ENCODE measurements at places on chromosomes 2 and 18.

DNA sequence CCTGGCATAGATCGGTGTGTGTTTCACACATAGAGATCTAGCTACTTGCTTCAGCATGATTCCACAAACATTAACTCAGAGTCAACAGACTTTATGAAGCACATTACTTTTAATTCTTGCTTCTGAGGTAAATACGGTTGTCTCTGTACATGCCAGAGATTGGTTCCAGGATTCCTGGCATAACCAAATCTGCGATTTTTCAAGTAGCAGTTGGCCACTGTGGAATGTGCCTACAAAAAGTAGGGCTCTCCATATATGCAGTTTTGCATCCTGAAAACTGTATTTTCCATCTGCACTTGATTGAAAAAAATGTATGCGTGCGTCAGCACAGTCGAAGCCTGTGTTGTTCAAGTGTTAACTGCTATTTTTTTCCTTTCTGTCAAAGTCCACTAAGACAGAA lies 85.0 kb downstream of the ZAP70 start:
- no peak for DNase-seq

DNA sequence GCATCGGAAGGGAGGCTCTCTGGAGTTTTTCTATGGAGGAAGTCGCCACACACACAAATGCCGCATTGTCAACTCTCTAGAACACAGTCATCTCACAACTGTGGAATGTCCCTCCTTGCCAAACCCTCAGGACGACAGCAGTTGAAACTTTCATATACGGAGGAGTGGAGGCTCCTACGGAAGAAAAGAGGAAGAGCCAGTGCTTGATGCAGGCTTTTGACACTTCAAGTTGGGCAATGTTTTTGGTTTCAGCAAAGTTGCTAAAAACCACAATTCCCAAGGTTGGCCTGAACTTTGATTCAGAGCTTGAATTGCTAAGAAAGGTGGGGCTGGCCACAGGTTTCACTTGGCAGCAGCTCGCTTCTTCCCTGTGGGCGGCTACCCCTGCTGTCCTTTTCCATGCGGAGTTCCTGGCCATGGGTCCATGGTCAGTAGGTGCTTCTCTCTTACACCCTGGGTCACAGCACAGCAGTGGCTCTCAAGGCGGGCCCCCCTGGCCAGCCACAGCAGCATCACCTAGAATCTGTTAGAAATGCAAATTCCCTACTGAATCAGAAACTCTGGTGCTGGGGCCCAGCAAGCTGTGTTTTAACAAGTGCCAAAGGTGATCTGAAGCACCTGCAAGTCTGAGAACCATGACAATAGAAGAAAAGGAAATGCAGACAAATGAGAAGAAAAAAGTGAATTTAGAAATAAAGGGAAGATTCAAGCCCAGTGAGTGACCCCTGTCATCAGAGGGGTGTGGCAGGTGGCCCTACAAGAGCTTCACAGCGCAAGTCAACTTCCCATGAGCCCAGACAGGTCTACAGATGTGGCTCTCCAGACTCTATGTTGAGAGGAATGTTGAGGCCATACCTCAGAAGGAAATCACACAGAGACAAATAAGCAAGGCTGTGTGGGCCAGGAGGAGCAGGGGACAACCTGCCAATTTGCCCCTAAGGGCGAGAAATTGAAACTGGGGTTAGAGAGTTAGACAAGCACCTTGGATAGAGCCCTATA lies 856.4 kb downstream of the RNF144A start:
- peak; percentile 44 for DNase-seq

GRCh38 chr2:200852605-200853004 lies 11.9 kb downstream of the CLK1 start:
- no peak for DNase-seq

- no peak for DNase-seq
These were observed 1.5 kb downstream of the KANSL3 start for GRCh38 chr2:96636551-96637171.

DNA sequence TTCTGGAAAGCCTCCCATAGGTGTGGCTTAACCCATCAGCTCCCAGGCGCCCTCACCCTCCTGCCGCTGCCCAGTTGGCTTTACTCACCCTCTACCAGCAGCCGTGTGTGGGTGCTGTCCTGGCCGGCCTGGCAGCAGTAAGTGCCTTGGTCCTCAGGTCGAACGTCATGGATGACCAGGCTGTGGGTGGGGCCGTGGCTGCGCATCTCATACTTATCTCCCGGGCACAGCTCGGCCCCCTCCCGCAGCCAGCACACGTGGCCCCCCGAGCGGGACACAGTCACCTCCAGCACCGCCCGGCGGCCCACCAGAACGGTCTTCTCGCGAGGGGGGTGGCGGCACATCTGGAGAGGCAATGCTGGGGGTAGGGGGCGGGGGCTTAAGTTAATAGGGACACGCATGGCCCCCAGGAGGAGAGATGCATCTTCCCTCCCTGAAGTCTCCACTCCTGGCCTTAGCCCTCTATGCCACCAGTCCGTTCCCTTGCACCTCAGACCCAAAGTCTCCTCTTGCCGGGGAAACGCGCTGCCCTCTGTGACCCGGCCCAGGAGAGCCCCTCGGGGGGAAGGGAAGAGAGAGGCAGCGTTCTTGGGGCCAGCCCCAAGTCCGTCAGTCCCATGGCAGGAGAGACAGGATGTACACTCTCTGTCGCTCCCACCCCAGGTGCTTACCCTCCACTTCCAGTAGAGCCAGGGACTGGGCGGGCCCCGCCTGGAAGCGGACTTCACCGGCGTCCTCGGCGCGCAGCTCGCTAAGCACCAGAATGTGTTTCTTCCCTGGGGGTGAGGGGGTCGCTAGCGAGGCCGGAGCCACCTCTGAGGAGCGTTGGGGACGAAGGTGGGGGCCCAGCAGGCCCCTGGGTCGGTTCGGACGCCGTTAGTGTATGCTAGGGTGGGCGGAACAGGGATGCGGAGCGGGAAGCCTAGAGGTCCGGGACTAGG lies 7.9 kb downstream of the TMEM198 start:
- DNase-seq = no peak

- no peak for DNase-seq
These were observed 452.6 kb upstream of the ACVR2A start for GRCh38 chr2:147392180-147392579.

- DNase-seq = no peak
These were observed 100.8 kb upstream of the TFPI start for GRCh38 chr2:187655001-187655400.

- no peak for DNase-seq
These were observed 243.2 kb downstream of the BABAM2 start for GRCh38 chr2:28133778-28134177.

- DNase-seq = no peak
These were observed 91.8 kb upstream of the ACVR1C start for GRCh38 chr2:157720504-157720903.

GRCh38 chr2:96649342-96649741 lies 6.8 kb downstream of the FER1L5 start:
- no peak for DNase-seq

DNA sequence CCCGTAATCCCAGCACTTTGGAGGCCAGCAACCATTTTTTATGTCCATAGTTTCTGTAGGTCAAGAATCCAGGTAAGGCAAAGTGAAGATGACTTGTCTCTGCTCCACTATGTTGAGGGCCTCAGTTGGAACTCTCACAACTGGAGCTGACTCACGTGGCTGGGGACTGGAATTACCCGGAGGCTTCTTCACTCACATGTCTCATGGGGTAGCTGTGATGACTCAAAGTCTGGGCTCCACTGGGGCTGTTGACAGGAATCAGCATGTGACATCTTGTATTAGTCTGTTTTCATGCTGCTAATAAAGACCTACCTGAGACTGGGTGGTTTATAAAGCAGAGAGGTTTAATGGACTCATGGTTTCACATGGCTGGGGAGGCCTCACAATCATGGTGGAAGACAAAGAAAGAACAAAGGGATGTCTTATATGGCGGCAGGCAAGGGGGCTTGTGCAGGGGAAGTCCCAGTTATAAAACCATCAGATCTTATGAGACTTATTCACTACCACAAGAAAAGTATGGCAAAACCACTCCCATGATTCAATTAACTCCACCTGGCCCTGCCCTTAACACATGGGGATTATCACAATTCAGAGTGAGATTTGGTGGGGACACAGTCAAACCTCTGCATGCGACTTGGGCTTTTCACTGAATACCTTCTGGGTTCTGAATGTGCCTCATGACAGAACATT lies 7.8 kb upstream of the PPP1R1C start:
- no peak for DNase-seq

GRCh38 chr2:233362742-233363141 lies 8.4 kb downstream of the DGKD start:
- no peak for DNase-seq

- no peak for DNase-seq
These were observed 18.5 kb upstream of the RBBP8 start for GRCh38 chr18:22914633-22915032.

DNA sequence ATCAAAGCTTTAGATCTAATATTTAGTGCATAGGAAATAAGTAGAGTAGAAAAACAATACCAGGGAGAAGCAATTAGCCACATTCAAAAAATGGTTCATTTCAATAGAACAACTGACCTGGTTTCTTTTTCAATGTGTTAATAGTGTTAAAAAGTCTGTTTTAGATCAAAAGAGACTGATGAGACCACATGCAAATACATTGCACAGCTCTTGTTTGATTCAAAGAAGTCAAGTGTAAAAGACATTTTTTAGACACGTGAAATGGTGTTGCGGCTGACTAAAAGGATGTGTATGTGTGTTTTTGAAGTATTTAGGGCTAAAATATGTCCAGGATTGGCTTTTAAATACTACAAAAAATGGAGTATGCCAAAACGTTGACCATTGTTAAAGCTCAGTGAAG lies 1.2 kb upstream of the AOX1 start:
- DNase-seq = no peak

- DNase-seq = no peak
These were observed 364.0 kb downstream of the LRATD1 start for GRCh38 chr2:14996351-14997014.

DNA sequence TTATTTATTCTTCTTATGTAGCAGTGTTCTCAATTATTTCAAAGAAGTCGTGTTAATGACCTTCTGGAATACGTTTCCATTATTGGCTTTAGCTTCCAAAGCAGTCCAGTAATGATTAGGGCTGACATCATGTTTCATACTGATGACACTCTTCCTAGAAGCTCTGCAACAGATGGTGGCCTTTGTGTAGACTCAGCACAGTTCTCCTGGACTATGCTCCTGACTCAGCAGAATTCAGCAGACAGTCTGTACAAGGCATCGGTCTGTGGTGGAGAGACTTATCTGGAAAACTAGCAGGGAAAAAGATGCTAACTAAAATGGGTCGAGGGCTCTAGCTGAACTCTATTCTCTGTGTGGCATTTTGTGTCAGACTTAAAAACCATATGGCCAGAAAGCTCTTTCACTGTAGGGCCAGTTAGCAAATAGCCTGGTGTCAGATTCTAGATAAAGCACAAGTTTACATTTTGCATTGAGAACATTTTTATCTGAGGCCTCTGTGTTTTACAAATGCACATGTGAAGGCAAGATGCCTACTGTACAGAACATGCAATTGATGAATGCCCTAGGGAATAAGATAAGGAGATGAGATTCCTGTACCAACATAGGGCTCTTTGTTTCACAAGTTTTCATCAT lies 35.1 kb downstream of the GULP1 start:
- DNase-seq = no peak

- no peak for DNase-seq
These were observed 74.6 kb upstream of the UBXN4 start for GRCh38 chr2:135667045-135667444.

DNA sequence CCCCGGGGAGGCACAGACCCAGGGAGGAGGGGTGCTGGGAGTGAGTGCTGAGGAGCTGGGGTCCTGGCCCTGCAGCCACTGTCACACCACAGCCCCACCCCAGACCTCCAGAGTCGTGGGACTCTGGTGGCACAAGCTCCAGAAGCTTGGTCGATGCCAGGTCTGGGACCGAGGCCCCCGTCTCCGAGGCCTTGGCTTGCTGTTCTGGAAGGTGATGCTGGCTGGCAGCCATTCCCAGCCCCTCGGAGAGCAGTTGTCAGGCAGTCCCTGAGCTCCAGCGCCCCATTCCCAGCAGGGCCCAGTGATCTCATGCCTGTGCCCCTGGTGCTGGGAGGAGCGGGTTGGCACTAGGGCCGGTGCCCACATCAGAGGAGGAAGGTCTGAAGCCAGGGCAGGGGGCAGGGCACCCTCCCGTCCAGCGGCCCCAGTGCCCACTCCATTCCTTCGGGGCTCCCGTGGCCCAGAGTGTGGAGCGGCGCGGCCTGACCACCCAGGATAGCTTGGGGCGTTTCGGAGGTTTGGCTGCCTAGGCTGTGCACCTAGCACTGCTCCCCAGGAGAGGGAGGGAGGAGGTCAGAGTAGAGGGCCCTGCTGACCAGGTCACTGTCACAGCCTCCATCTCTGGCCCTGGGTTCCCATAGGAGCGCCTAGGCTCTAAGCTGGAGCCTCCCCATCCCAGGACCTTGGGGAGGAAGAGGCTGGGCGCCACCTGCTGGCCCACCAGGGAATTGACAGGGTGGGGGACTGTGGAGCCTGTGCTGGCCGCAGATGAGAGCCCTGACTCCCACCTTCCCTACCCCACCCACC lies 16.8 kb upstream of the ALPI start:
- DNase-seq = peak; percentile 48

- peak; percentile 42 for DNase-seq
These were observed 10.0 kb upstream of the D2HGDH start for GRCh38 chr2:241724259-241724974.

GRCh38 chr2:134669731-134670669 lies 48.8 kb downstream of the TMEM163 start:
- DNase-seq = peak; percentile 84

DNA sequence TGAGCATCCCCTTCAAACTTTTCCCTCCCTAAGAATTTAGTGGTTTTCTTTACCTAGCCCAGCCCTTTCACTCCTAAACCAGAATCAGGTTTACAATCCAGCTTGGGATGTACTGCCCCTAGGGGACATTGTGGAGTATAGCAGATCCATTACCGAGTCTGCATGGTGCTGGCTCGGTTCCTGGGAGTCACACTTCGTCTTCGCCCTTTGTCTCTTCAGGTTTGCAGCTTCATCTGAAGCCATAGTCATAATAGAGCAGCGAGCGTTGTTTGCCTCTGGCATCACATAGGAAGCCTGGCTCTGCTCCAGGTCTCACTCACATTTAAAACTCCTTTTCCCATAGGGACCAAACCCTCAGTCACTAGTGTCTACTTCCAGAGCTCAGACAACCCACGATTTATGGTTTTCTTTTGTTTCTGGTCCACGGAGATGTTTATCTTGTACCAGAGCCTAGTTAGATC lies 16.8 kb upstream of the LYPD6 start:
- DNase-seq = peak; percentile 10

GRCh38 chr18:33749834-33750233 lies 171.8 kb downstream of the ASXL3 start:
- no peak for DNase-seq

GRCh38 chr18:27366151-27366550 lies 181.0 kb upstream of the CHST9 start:
- no peak for DNase-seq

DNA sequence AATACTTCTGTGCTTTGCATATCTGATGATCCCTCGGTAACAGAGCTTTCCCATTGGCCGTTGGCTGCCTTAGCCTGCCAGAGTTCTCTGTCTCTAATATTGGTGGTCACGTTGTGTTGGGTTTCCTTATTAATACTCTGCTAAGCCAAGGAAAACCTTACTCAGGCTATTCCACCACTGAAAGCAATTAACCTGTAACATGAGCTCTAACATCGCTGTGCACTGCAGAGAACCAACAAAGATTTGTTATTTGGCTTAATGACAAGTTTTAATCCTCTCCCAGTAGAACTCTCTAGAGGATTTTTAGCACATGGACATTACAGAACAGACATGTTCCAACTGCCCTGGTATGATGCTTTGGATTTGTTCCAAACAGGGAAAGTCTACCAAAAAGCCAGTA lies 825.9 kb upstream of the POU3F3 start:
- no peak for DNase-seq

Data from CD4-positive, alpha-beta T cell treated with Interleukin-17A for 1 hour (primary cell).